ENCODE measurements at places on chromosomes 16 and 17. TPM values are rescaled to one million over a fixed set of nuclear protein-coding genes. Genes with fewer than 3 reads are reported as not detected.

DNA sequence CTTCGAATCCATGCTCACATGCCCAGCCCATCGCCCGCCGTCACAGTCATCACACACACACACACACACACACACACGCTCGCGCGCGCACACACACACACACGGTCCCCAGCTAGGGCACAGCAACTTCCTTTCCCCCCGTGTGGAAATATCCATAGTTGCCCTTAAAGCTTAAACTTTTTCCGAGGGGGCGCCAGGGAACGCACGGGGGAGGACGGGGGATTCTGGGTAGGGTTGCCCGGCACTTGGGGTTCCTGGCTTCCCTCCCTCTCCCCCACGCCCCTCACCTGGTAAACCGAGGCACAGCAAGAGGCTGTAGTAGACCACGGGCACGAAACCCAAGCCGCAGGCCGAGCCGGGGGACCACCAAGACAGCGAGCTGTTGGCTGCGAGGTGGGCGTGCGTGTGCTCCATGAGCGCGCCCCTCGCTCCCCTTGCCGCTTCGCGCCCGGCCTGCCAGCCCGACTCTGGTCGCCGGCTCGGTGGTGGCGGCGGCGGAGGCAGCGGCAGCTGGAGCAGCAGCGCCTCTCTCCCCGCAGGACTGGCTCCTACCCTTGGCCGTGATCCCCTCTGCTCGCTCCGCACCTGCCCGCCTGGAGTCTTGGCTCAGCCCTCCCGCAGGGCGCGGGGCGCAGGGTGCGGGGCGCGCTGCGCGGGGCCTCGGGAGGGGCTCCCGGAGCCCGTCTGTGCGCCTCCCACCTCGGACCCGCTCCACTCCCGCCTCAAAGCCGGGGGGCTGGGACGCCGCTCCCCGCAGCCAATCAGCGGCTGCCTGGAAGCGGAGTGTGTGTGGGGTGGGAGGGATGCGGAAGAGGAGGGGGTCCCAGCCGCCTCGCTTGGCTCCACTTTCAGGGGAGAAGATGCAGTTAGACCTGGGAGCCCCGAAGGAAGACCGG, at the start of gene GPR139:
GPR139 (minus strand) TSS at position 688 of the 896 bp plus-strand sequence; CDS start at position 414, 274 bp downstream.
- no peak for DNase-seq

GRCh38 chr16:29900888-29901606, 759 bp downstream of the ASPHD1 start:
- DNase-seq, result peak; percentile 84

SEZ6 gene
- not detected for total RNA-seq

DNA sequence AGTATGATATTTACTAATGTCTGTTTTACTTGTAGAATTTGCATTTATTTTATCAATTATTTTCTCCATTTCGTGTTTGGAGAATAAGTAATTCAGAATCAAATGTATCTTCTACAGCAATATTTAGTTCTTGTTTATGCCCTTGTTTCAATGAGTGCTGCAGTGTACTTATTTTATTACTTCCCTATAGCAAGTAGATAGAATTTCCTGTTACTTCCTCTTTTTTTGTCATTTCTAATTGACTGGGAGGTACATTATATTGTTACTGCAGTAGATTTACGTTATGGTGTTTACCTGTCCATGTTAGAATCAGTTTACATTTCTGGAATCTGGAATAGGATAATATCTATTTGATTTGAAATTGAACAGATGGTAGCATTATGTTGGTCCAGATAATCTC, 71.2 kb downstream of the OMG start:
- DNase-seq, result no peak

- no peak for DNase-seq
Measured at GRCh38 chr16:8583732-8584131, 6.6 kb downstream of the TMEM114 start.

DNA sequence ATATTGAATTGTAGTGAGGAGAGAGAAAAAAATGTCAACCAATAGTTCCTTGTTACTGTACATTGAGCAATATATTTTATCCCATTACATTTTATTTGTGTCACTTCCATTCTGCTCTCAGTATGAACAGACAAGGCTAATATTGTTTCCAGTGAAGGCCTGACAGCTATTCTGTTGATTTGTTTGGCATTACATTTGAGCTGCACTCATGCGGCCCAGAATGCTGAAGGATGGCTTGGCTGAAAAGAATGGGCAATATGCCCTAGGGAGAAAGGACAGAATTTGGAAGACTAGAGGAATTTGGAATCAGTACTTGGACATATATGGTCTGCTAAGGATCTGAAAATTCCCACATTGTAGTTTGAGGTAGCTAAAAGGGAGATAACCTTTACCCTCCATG, 1294.4 kb downstream of the CDH8 start:
- DNase-seq, result no peak
